ENCODE measurements at places on chromosomes 4 and X. TPM values are rescaled to one million over a fixed set of nuclear protein-coding genes. Genes with fewer than 3 reads are reported as not detected.

- no peaks in the 10 kb centered on the region for H3K36me3 ChIP-seq
- H3K27ac ChIP-seq: no peak overlapping the region
Measured at GRCh38 chrX:47047989-47048388, 30.3 kb upstream of the RGN start.

DNA sequence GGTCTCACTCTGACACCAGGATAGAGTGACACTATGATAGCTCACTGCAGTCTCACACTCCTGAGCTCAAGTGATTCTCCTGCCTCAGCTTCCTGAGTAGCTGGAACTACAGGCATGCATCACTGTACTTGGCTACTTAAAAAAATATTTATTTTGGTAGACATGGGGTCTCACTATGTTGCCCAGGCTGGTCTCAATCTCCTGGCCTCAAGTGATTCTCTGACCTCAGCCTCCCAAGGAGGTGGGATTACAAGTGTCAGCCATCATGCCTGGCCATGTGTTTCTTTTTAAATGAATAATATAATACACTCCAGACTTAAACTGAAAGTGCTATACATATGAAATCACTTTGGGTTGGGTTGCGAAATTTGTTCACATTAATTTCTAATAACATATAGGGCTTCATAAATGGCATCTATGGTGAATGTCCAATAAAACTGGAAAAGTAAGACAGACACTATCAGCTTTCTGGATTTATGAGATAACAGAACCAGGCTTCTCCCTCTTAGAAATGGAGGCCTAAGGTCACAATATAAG lies 48.0 kb downstream of the SEC24D start:
- no peak overlapping the region for H3K4me3 ChIP-seq
- H3K27me3 ChIP-seq: no peaks in the 10 kb centered on the region
- H3K36me3 ChIP-seq: peaks cover 4% of the 10 kb centered on the region
- H3K27ac ChIP-seq: no peak overlapping the region
- no peak for DNase-seq

ZAR1 gene
- not detected for total RNA-seq

GRCh38 chrX:123749643-123750042 lies 16.8 kb upstream of the THOC2 start:
- no peaks in the 10 kb centered on the region for H3K4me1 ChIP-seq
- no peak overlapping the region for H3K27ac ChIP-seq
- no peaks in the 10 kb centered on the region for H3K36me3 ChIP-seq

- peaks cover 5% of the 10 kb centered on the region for H3K27me3 ChIP-seq
- no peak for DNase-seq
- no peaks in the 10 kb centered on the region for H3K4me1 ChIP-seq
- no peak overlapping the region for H3K27ac ChIP-seq
- peak overlapping the region; percentile 62 for H3K4me3 ChIP-seq
Measured at GRCh38 chrX:54529151-54529550, 868 bp upstream of the GNL3L start.

RTL9 gene
- 0.07 TPM for total RNA-seq

DNA sequence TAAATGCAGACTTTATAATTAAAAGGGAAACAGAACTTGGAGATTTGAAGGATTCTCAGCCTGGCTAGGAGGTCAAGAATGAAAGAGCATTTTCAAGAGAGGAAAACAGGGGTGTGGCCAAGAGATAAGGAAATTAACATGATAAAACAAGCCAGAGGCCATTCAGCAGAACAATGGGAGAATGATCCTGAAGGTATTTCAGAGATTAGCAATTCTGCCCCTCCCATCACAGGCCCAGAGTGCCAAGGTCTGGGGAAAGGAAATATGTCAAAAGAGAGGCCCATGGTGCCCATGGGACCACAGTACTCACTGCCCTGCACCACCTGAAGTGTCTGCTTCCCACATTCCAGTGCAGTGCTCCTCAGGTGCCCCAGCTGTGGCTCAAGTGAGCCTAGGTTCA lies 188.5 kb upstream of the STS start:
- H3K36me3 ChIP-seq: no peaks in the 10 kb centered on the region
- no peak overlapping the region for H3K4me3 ChIP-seq
- H3K4me1 ChIP-seq: no peaks in the 10 kb centered on the region
- H3K27ac ChIP-seq: no peak overlapping the region
- H3K27me3 ChIP-seq: no peaks in the 10 kb centered on the region
- no peak for DNase-seq

GRCh38 chrX:29948653-29949052 lies 266.7 kb upstream of the MAGEB2 start:
- H3K4me1 ChIP-seq: no peaks in the 10 kb centered on the region
- no peaks in the 10 kb centered on the region for H3K36me3 ChIP-seq
- no peak overlapping the region for H3K4me3 ChIP-seq
- no peak for DNase-seq
- no peaks in the 10 kb centered on the region for H3K27me3 ChIP-seq

GRCh38 chr4:40562208-40562607 lies 67.5 kb downstream of the RBM47 start:
- no peak overlapping the region for H3K4me3 ChIP-seq
- H3K27me3 ChIP-seq: no peaks in the 10 kb centered on the region
- no peak for DNase-seq
- H3K36me3 ChIP-seq: no peaks in the 10 kb centered on the region
- peak overlapping the region; percentile 51 for H3K27ac ChIP-seq

RADX gene
- total RNA-seq: 3.1 TPM

All from adrenal gland (tissue), 19 donors.